ENCODE measurements at places on chromosomes 4 and X.
A peak's percentile ranks its signal among the peaks of the same experiment; 100 is the strongest.

DNA sequence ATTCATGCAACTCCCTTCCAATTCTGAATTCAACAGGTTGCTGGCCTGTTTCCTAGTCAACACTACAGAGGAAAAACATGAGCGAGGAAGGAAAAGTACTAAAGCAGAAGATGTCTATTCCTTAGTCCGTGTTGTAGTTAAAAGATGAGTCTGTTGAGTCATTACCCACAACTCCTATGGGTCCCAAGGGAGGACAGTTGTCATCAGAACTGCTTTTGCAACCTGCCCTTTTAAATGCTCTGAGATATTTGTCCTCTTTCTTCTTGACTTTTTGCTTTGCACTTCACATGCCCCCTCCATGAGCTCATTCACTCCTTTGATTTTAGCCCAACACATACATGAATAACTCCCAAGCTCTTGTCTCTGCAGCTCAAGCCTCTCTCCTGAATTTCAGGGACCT lies 119.2 kb downstream of the CORIN start:
- no peak for DNase-seq

GRCh38 chr4:102696758-102697157 lies 64.0 kb downstream of the MANBA start:
- DNase-seq: no peak

DNA sequence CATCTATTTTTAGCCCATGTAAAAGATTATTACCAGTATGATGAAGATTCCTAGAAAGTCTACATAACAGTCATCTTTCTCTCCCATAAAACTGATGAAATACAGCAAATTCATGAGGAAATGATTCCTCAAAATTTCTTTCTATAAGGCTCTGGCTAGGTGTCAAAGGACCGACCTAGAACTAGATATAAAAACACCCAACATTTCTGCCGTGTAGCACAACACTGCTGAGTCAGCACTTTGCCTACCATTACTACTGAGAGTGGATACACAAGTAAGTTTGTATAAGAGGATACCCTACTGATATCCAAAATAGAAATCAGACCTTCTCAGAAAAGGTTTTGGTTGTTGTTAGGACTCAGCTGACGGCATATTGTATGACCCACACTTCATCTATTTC lies 24.7 kb downstream of the TMEM47 start:
- no peak for DNase-seq

GRCh38 chrX:17621566-17622270 lies 115.6 kb upstream of the SCML1 start:
- DNase-seq: no peak

GRCh38 chr4:174522183-174523024 lies at the start of gene HPGD:
Gene HPGD, minus strand, starts transcription at chr4:174522488. Its CDS starts 37 bp downstream, at chr4:174522451.
- peak; percentile 0 for DNase-seq

GRCh38 chr4:47275595-47275994 lies 187.9 kb downstream of the COMMD8 start:
- DNase-seq: no peak

Measured in NCI-H524 treated with DMSO at 0.1 percent for 48 hours (cell line).